ENCODE measurements at places on chromosomes 13 and 19.
A peak's percentile ranks its signal among the peaks of the same experiment; 100 is the strongest.

- no peak for DNase-seq
These were observed 131.7 kb downstream of the ATP11A start for GRCh38 chr13:112821340-112822055.

GRCh38 chr13:92677571-92677970 is 549.0 kb upstream of the GPC6 start:
- no peak for DNase-seq

GRCh38 chr19:30388327-30388726 is 16.1 kb downstream of the ZNF536 start:
- no peak for DNase-seq

GRCh38 chr19:56367829-56368711 is 25.3 kb downstream of the ZNF582 start:
- DNase-seq, result peak; percentile 40

GRCh38 chr13:39641645-39642044 is 13.8 kb upstream of the COG6 start:
- DNase-seq, result no peak

- no peak for DNase-seq
These were observed 24.2 kb upstream of the C13orf46 start for GRCh38 chr13:113997845-113998751.

DNA sequence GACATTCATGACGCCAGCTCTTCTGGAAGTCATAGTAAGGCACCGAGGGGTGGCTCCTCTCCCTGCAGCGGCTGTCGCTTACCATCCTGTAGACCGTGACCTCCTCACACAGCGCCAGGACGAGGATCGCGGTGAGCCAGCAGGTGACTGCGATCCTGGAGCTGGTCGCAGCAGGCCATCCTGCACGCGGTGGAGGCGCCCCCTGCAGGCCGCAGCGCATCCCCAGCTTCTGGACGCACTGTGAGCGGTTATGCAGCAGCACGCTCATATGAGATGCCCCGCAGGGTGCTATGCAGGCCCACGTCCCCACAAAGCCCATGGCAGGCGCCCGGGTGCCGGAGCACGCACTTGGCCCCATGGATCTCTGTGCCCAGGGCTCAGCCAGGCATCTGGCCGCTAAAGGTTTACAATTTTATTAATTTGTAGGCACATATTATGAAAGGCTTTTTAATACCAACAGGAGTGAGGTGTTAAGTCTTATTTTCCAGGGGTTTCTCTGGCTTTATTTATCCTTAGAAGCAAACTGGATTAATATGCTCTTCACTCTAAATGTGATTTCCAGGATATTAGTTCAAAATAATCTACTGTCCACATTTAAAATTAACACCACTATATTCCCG is 35.6 kb upstream of the PSPC1 start:
- no peak for DNase-seq

DNA sequence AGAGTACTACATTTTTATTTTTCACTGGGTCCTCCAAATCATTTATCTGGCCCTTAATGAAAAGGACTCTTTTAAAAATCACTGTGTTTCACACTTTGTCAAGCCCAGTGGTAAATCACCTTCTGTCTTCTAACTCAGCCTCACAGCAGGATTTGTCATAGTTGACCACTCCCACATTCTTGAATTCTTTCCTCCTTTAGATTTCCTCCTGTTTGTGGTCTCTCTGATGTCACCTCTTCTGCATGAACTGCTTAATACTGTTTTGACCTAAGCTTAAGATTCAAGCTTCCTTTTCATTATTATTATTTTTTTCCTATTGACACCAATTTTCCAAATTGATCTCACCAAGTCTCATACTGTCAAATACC is 899.8 kb upstream of the MIR17HG start:
- no peak for DNase-seq

GRCh38 chr13:90640976-90641375 is 706.5 kb upstream of the MIR17HG start:
- DNase-seq, result no peak

DNA sequence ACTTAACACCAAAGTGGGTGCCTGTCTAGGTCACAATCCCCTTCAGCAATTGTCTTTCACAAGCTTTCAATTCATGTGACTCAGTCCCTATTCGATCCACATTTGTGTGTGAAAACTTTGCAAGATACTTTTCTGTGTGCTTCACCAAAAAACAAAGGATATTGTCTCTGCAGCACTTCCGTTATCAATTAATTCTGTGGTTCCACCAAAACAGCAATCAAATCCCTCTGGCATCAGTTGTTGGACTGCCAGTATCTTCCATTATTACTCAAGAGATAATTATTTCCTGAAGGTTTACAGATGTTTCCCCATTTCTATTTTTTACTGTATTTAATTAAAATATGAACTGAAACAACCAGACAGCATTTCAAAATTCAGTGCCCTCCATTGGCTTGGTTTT is 481.4 kb downstream of the SUCLA2 start:
- DNase-seq, result no peak

- no peak for DNase-seq
These were observed 513 bp upstream of the ZNF317 start for GRCh38 chr19:9139609-9140158.

DNA sequence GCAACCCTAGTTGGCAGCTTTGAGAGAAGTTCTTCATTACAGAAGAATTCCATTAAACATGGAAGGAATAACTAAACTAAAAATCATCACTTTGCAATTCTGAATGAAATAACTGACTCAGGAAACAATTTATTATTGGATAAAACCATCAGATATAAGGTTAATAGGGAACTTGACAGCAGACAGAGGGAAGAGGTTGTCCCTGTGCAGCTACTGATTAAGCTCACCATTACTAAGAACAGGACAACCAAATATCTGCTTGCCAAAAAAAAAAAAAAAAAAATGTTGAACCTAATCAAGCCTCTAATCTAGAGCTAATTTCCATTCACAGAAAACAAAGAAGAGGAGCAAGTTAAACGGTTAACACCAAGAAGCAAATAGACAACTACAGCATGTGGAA is 12.8 kb downstream of the N4BP2L2 start:
- DNase-seq, result no peak

DNA sequence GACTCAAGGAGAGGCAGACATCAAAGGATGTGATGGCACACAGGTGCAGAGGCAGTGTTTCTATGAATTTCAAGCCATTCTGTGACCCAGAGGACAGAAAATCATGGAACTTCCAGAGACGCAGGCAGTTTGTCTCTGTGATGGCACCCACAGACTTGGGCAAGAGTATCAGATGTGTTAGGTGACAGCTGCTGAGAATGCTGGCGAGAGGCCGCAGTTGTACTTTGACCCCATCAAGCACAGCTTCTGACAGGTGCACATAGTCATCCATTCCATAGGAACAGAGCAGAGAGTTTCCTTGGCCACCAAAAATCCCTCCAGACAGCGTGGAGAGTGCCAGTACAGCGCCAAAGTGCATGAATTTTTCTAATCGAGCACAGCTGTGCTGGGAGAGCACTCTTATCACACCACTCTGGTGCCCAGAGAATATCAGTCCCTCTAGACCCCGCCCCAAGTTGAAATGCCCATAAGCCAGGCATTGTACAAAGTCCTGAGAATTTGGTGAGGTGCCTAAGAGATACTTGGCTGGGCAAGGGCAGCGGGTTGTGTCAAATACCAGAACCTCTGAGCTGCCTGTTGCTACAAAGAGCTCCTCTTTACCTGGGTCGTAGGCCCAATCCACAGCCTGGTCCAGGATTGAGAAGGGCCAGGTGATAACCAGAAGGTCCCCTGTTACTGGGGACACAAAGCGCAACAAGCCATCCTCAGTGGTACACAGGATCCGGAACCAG is 12.4 kb downstream of the WDR87 start:
- no peak for DNase-seq

GRCh38 chr13:27091451-27091850 is 80.2 kb downstream of the USP12 start:
- DNase-seq, result no peak

DNA sequence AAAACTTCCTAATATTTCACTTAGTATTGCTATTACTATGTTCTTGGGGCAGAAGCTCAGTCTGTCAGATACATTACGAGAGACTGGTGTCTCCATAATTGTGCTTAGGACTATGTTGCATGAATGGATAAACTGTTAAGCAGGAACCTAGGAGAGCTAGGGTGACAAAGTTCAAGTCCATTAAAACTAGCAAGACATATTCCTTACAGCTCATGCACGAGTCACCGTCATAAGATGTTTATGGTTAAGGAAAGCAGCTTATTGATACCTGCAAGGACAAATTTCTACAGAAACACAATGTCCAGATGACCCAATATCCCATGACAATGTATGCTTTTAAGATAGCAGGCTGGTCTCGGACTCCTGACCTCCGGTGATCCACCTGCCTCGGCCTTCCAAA is 5.7 kb upstream of the ZNF813 start:
- DNase-seq, result no peak

- DNase-seq, result no peak
These were observed 40.6 kb downstream of the WDFY2 start for GRCh38 chr13:51624695-51625345.

GRCh38 chr19:307793-308420 is 16.7 kb upstream of the PLPP2 start:
- no peak for DNase-seq

- peak; percentile 88 for DNase-seq
These were observed 64.5 kb upstream of the WDFY2 start for GRCh38 chr13:51519771-51520216.

- DNase-seq, result no peak
These were observed 145.1 kb downstream of the EFNB2 start for GRCh38 chr13:106390367-106390766.

GRCh38 chr13:51538591-51539179 is 45.6 kb upstream of the WDFY2 start:
- DNase-seq, result no peak

- DNase-seq, result no peak
These were observed 224.2 kb downstream of the ZIC5 start for GRCh38 chr13:99747403-99747710.

DNA sequence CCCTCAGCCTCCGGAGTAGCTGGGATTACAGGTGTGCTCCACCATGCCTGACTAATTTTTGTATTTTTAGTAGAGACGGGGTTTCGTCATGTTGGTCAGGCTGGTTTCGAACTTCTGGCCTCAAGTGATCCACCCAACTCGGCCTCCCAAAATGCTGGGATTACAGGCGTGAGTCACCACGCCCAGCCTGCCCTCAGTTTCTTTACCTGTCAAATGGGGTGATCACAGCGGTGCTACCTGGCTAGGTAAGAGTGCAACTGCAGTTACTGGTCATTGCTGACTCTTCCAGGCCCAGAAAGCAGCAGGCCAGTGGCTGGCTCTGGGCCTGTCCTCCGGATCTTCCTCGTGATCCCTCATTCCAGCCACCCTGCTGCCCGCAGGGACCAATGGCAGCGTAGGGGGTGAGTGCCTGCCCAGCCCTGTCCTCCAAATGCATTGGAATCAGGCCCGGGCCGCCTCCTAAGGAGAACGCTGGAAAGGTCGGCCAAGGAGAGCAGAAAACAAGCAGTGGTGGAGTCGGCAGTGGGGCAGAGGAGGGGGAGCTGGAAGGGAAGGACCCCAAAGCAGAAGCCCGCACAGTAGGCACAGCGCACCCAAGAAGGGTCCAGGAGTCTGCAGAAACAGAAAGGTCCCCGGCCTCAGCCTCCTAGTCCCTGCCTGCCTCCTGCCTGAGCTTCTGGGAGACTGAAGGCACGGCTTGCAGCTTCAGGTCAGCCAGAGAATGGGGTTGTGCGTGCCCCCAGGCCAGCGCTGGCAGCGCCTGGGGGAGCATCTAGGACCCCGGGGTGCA is 1.8 kb upstream of the SLC27A1 start:
- DNase-seq, result no peak

GRCh38 chr13:99203601-99204579 is 3.2 kb downstream of the UBAC2 start:
- no peak for DNase-seq

- no peak for DNase-seq
These were observed at the start of gene TSPAN16 for GRCh38 chr19:11295665-11296245. TSPAN16 (plus strand) TSS chr19:11296160; CDS start chr19:11296298, 138 bp downstream.

DNA sequence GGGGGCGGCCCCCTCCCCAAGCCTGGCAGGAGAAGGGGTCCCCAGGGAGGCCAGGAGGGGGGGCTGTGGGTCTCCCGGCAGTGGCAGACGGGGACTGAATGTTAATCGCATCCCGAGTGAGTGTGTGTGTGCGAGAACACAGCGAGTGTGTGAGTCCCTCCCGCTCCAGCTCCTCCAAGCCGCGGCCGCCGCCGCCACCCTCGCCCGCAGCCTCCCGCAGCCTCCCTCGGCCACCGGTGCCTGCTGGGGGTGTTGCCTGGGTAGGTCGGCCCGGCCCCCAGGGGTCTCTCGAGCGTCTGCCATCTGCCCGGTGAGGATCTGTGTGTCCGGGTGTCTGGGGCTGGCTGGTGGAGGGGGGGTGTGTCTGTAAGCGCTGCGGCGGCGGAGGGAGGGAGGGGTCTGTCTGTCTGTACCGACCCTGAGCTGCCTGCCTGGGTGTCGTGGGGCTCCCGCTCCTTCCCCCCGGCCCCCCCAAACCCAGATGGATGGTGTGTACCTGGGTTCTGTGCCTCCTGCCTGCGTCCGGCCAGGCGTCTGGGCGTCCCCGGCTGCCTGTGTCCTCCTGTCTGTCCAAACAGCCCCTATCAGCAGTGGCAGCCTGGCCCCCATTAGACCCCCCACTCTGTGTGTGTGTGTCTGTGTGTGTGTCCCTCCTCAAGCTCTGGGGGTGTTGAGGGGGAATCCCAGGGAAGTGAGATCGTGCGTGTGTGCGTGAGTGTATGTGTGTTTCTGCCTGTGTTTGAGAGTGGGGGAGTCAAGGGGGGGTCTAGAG is at the start of gene GRIN2D:
Gene GRIN2D, plus strand, starts transcription at position 110 of the 772 bp plus-strand sequence. CDS start 4,725 bp downstream, outside the sequence.
- DNase-seq, result no peak

DNA sequence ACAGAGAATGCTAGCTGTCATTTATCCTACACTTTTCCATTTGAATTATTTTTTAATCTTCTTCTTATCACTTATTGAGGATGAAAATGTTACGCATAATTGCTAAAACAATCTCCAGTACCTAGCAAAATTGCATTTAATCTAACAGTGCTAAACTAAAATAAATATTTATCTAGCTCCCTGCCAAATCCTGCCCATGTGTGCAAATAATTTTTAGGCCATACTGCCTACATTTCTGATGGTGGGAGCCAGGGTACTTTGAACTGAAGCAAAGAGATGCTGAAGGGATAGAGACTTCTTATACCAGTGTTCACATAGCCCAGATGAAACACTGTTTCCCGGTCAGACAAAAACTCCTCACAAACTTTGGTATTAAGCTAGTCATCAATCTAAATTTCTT is 1268.7 kb upstream of the PCDH20 start:
- DNase-seq, result no peak

DNA sequence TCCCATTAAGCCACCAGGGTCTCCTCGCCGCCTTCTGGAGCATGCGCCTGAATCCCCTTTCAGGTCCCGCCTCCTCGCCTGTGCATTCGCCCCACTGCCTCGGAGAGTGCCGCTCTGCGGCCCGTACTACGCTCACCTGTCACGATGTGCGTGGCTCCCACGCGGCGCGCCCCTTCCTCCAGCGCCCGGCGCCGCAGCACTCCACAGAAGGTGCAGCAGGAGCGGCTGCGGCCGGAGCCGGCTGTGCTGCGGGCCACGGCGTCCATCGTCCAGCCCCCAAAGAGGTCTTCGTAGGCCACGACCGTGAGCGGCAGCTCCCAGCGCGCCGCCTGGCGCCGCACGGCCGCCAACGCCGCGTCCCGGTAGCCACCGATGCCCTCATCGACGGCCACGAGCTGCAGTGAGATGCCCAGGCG is 4.3 kb downstream of the CTU1 start:
- no peak for DNase-seq

GRCh38 chr13:44557986-44558385 is 18.1 kb downstream of the TSC22D1 start:
- no peak for DNase-seq
